Lung (tissue), 17 donors: ENCODE measurements at places on chromosomes 7 and 10.

DNA sequence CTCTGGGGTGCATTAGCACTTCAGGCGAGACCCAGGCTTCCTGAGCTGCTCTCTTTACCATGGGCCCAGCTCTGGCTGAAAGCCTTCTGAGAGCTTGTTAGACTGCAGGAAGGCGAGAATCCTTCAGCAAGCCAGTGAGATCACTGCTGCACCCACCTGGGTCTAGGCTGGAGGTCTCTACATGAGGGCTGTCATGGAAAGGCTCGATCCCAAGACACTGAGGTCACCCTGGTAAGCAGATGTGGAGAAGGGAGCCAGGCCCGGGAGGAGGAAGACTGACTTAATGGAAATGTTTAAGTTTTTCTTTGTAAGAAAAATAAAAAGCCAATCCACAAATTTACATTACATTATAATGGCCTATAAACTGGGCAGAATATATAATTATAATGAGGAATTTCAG, 684.5 kb downstream of the TNS3 start:
- DNase-seq, result no peak

DNA sequence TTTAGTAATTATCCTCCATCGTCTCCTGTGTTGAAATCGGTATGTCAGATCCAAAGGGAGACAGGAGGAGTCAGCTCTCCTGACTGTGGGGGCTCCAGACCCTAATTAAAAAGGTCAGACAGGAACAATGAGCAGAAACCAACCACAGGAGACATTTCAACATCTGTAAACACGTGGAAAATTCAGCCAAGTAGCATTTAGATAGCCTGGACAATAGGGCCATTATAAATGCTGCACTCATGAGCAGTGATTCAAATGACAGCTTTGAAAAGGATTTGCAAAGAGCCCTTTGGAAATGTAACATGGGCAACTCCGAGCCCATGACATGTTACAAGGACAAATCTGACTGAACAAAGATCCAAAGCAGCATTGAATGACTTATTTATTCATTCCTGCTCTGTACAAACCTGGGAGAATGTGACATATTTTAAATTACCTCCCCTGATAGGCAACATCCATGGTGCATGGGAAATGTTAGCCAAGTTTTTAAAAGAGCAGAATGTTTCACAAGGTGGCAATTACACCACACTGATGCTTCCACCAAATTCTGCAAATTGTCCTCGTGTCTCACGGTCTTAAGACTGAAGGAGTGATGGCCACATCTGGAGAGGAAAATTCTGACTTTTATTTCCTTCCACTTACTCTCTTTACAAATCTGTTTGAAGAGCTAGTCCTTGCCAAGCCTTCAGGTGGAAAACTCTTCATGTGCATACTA, 113.3 kb upstream of the KMT2E start:
- no peak for DNase-seq

DNA sequence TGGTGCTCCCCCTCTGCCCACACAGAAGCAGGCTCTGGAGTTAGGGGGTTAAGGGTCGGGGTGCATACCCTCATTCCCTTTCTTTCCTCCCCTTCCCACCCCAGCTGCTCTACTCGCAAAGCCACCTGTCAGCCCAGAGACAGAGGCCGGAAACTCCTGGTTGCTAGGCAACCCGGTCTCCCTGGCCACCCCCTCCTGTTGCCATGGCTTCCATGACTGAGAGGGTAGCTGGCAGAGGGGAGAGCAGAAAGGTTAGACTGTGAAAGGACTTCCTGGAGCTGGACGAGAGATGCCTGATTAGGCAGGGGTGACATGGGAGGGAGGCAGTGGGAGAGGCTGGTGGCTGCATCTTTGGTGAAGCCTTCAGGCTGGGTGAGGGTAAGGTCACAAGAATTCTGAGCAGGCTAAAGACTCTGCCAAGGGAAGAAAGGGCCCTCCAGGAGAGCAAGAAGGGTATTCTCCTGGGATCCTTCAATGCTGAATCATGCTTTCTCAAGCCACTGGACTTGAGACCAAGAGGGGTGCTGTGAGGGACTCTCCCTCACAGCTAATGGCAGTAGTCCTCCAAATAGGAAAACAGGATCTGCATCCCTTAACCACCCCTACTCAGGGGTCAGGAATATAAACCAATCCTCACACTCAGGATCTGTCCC, 5.4 kb downstream of the PSD start:
- no peak for DNase-seq

DNA sequence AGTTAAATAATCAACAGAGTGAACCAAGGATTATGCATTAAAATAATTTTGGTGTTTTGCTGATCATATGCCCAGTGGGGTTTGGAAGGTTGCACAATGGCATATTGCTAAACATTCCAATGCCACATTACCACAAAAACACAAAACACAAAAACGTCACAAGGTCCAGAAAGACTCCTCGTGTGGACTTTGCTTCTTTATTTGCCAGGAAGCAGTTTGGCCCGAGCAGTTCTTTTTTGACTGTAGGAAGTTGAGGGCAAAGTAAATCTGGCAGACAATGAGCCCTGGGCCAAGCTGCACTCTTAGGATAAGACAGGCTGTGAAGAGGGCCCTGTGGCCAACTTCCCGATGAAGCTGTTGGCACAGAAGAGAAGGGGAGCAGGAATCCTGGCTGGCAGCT, 39.2 kb upstream of the SLC35B4 start:
- peak; percentile 21 for DNase-seq

GRCh38 chr10:34938399-34938670, 123.2 kb upstream of the PARD3 start:
- no peak for DNase-seq

GRCh38 chr7:30888747-30889146, 22.9 kb upstream of the AQP1 start:
- peak; percentile 67 for DNase-seq

DNA sequence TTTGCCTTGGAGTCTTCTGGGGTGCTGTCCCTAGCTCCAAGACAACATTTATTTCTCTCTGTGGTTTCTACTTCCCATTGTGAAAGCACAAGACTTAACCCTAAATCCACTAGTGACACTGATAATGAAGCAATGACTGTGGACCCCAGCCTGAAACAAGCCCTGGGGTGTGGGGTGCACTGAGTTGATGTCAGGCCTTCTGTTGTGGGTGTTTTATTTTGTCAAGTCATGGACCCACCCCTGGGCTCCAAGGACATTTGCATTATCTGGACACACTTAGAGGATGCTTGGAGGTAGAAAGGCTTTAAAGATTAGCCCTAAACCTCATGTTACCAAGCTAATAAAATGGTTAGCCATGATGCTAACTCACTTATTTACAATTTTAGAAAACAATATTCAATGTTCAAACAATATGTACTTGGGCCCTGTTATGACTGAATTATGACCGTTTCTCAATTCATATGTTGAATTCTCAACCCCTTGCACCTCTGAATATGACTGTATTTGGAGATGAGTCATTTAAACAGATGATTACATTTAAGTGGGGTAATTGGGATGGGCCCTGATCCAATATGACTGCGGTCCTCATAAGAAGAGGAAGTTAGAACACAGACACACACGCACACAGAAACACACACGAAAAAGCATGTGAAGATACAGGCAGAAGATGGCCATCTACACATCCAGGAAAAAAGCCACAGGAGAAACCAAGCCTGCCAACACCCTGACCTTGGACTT, 137.2 kb upstream of the IGFBP3 start:
- no peak for DNase-seq

GRCh38 chr7:135731131-135731530, 3.1 kb upstream of the SLC13A4 start:
- no peak for DNase-seq

- no peak for DNase-seq
These were observed 53.1 kb upstream of the ST8SIA6 start for GRCh38 chr10:17507538-17507937.

DNA sequence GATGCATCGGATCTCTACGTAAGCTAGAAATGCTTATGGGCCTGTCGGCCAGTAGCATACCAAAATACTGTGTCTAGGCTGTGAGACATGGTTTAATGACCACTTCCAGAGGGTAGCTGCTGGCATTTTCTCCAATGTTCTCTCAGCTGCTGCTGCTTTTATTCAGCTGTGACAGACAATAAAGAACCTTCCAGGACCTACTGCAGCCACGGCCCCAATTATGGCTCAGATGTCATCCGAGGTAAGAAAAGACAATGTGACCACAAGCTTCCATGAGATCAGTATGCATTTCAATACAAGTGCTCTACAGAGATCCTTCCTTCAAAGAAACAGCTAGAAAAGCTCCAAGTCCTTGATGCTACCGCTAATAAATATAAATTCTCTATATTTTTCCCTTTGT, 256.2 kb downstream of the SDHAF3 start:
- DNase-seq, result no peak

DNA sequence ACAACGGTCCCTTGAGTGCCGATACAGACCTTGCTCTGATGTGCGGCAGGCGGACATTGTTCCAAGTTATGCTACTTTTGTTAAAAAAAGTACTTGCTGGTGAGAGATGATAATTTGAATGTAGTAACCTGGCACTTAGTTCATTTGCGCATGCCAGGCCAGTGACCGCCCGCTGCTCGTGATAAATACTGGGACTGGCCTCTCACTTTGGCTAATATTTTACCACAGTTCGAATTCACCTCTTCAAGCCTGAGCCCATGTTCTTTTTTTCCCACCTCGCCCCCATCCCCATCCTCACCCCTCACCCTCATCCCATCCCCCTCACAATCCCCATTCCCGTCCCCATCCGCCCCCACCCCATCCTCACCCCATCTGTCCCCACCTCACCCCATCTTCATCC, 126.4 kb downstream of the DNAJB6 start:
- peak; percentile 17 for DNase-seq

DNA sequence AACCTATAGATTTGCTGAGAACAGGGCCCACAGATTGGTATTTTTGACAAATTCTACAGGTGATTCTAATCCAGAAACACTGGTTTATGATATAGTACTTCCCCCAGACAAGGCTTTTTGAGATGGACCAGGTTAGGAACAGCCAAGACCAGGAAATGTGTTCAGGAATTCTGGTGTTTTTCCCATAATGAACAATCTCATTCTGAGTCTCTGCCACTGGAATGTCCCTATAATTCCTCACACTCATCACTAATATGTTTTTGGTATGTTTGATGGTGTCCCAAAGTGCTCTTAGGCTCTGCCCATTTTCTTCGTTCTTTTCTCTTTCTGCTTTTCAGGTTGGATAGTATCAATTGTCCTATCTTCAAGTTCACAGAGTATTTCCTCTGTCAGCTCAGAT, 107.2 kb upstream of the IGFBP3 start:
- no peak for DNase-seq
